ENCODE measurements at places on chromosomes 4 and X.

- DNase-seq: no peak
Measured at GRCh38 chr4:1540601-1541375, 134.5 kb upstream of the NKX1-1 start.

DNA sequence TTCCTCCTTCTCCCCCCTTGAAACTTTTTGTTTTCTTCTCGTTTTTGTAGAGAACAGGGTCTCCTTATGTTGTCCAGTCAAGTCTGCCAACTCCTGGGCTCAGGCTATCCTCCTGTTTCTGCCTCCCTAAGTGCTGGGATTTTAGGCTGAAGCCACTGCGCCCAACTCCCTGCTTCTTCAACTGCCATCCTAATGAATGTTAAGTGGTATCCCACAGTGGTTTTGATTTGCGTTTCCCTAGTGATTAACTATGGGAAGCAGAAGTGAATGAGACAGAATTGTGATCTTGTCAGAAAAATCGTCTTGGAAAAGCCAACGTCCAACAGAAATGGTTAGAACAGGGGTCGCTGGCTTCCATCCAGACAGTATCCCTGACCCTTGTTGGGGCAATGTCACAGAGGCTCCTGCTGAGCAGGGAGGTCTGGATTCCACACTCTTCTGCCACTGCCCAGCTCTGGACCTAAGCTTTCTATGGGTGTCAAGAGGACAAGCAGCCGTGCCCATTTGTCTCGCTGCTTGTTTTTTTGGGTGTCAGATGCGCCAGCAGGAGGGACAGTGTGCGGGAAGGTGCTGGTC is 869 bp upstream of the ADD1 start:
- no peak for DNase-seq

GRCh38 chr4:66048861-66049260 is 378.6 kb upstream of the EPHA5 start:
- no peak for DNase-seq

- no peak for DNase-seq
Measured at GRCh38 chr4:113160548-113160947, 111.1 kb downstream of the ANK2 start.

- DNase-seq: no peak
Measured at GRCh38 chr4:10703766-10704429, 19.3 kb upstream of the CLNK start.

DNA sequence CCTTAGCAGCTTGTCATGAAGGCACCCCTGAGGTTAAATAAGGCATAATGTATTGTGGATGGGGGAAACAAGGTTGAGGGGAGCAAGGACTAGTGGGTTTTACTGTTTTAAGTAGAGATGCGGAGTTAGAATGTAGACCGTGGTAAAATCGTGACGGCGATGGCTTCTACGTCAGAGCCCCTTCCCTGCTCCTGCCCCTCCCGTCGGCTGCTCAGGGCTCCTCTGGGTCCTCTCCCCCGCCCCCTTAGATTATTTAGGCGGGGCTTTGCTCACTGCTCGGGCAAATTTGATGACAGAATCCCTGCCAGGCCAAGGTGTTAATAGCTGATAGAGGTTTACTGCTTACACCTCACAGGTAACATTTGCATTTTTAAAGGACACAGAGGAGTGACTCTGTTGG is 2.3 kb downstream of the FRMPD3 start:
- no peak for DNase-seq

DNA sequence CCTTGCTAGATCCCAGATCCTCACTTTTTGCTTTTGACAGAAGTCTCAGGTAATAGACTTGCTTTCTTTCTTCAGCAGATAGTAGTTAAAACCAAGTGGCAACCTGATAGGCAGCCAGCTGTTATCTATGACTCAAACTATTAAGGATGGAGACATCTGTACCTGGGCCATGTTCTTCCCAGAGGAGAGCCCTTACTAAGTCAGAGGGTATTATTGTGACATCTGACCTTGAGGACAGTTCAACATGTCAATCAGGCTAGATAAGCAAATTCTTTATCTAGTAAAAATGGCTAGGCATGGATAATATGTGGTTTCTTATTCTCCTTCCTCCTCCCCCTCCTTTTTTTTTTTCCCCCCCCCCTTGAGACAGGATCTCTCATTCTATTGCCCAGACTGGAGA is 39.2 kb downstream of the TRIM2 start:
- no peak for DNase-seq

- no peak for DNase-seq
Measured at GRCh38 chrX:132171478-132171877, 43.7 kb upstream of the FRMD7 start.

DNA sequence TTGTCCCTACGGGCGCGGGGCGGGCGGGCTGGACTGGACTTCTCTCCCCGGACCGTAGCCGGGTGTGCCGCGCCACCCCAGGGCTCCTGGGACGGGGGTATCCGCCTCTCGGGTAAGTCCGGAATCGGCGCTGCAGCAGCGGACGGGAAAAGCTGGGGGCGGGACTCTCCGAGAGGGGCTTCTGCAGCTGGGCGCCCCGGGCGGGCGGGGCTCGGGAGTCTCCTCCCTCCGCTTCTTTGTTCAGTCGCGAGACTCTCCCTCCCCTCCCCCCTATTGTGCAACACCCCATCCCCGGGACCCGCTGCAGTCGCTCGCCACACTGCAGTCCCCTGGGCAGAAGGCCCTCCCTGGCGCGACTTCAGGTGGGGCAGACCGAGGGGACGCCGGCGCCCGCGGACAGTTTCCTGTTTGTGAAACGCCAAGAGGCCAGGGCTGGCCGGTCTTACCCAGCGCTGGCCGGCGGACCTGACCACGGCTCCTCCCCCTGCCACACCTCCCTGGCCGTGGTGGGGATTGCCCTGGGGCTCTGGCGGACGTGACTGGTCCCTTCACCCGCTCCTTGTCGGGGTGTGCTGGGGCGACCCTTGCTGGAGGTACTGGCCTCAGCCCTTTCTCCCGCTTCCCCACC is 966 bp downstream of the CCNG2 start:
- peak; percentile 77 for DNase-seq

- DNase-seq: no peak
Measured at GRCh38 chr4:143488687-143489086, 24.8 kb upstream of the SMARCA5 start.

DNA sequence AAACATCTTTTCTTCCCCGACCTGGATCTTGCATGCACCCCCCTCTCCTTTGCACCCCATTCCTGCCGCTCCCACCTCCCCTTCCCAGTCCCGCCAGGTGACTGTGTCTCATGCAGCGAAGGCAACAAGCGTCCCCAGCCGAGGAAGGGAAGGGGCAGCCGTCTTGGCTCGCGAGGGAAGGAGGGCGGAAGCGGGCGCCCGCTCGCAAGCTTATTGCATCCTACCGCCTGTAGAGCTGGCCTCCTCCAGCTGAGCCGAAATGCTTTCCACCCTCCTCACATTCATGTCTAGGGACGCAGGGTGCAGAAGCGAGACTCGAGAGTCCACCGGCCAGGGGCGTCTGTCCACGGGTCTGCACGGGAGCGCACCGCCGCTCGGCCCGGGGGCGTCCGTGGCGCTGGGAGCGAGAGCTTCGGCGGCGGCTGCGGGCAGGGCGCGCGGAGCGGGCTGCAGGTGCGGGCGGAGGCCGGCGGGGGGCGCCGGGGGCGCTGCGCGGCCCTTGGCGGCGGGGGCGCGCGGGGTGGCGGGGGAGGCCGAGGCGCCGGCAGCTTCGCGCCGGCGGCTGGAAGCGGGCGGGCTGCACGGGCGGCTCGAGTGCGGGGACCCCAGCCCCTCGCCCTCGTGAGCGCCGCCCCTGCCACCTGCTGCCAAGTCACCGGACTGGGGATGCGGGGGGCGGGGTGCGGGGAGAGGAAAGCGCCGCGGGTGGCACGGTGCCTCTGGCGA is at the start of gene KCNIP4:
Gene KCNIP4 (minus strand): TSS at position 426 of the 726 bp plus-strand sequence.
- DNase-seq: no peak

DNA sequence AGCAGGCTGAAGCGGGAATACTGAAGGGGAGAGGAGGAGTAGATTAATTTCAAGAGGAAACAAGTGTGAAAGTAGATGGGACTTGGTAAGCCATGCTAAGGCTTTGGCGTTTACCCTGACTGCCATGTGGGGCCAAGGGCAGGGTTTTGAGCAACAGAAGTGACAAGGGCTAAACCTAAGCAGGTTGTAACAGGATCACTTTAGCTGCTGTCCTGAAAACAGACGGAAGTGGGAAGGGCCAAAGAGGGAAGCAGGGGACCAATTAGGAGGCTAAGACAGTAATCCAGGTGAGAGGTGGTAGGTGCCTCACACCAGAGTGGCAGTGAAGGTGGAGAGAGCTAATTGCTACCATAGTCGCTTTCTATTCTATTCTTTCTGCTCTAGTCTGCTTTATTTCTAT is 166.5 kb downstream of the PJA1 start:
- DNase-seq: no peak

DNA sequence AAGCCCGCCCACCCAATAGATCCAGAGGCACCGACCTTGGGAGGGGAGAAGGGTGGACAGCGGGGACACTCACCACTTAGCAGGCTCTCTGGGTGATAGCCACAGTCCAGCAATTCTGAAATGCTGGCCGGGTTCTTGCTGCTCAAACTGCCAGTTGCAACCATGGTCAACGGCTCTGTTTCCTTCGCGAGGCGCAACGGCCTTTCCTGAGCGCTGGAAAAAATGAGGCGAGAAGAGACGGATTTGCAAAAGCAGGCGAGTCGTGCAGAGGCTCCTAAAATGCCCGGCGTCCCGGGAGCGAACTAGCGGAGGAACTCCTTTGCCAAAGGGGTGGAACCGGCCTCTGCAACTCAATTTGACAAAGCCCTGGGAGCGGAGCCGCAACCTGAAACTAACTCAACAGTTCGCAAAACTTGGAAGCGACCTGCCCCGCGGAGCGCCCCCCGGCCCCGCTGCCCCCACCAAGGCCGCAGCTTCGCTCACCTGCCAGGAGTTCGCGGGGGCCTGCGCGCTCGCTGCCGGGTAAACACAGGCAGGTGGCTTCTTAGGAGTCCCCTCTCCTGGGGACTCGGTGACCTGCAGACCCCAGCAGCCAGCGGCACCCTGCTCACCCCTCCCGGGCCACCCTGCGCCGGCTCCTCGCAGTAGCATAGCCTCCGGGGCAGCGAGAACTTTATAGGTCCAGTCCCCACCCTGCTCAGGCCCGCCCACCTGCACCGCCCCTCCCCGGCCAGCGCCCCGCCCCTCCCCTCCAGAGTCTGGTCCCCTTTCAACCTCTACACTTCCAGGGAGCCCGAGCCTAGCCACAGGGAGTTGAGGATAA is at the start of gene DDIT4L:
Gene DDIT4L (minus strand): TSS at position 649 of the 823 bp plus-strand sequence. CDS start 485 bp downstream, at position 164.
- DNase-seq: no peak

DNA sequence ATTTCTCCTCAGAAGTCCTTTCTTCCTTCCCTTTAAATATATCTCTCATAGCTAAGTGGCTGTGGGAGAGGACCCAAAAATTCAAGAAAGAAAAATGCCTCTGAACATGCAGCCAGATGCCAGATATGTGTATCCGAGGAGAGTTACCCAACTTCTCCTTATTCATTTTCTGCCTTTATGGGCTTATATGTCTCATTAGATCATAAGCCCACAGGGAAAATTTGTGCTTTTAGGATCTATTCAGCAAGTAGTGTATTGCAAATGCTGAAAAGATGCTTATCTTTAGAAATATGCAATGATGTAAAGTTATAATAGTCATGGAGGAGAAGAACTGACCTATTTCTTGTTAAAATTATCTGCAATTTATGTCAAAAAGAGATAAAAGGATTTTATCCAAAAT is 371.8 kb upstream of the NOCT start:
- no peak for DNase-seq

GRCh38 chr4:139530833-139531427 is 25.1 kb downstream of the SETD7 start:
- peak; percentile 21 for DNase-seq

DNA sequence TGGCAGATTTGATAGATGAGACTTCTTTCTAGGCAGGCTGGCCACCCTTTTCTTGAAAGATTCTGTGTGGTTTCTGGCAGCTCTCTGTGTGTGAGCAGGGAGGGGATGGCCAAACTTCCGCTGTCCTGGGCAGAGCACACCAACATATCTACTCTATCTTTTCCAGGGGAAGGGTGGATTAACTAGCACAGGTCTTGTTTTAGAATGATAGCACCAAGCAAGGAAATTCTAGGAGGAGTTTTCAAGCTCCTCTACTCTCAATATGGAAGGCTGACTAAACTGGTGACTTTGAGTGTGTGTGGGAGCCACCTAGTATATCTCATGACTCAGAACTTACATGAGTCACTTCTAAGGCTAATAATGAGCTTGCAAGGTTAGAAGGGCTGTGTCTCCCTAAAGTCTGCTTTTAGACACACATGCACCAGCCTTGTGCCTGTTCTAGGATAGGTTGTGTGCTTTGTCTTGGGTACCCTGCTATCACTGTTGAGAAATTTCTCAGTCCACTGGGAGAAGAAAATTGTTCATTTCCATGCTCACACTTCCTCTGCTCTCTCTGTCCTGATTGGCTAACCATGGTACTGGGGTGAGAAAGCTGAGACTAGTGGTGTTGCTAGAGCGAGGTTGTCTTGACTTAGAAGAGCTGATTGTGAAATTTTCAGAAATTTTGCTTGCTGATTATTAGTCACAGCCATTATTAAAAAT is 72.9 kb downstream of the YIPF6 start:
- peak; percentile 73 for DNase-seq

DNA sequence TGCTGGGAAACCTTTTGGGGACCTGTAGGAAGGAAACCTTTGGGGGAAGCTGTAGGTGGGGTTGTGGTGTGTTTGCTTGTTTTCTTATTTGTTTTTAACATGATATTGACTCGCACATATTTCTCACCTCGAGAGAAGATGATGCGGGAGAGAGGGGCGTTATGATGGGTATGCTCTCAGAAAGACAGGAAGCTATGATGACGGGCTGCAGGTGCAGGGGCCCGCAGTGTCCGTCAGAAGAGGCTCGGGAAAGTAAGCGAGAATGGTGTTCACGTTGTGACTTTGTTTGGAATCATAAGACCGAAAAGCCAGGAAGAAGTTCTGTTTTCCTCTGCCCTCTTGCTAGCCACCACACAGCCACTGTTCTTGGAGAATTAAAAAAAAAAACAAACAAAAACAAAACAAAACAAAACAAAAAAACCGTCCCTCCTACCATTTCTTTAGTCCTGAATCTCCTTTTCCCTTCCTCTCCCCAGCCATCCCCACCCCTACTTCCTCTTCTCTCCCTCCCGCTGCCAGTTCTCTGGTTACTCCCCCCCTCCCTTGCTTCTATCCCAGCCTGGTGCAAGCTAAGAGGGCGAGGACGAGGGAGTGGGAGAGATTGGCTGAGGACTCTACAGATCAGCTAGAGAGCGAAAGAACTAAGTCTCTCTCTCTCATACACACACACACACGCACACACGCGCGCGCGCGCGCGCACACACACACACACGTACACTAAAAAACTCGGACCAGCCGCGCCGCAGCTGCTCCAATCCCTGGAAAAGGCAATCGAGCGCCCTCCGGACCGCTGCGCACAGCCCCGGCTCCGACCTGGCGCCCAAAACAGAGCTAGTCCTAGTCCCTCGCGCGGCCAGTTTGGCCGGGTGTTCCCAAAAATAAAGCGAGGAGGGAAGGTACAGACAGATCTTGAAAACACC is at the start of gene BMP3:
Gene BMP3 (plus strand): TSS at position 648 of the 920 bp plus-strand sequence. CDS start 577 bp downstream, outside the sequence.
- DNase-seq: peak; percentile 26

GRCh38 chr4:15901007-15901406 is 37.5 kb downstream of the FGFBP1 start:
- DNase-seq: no peak

DNA sequence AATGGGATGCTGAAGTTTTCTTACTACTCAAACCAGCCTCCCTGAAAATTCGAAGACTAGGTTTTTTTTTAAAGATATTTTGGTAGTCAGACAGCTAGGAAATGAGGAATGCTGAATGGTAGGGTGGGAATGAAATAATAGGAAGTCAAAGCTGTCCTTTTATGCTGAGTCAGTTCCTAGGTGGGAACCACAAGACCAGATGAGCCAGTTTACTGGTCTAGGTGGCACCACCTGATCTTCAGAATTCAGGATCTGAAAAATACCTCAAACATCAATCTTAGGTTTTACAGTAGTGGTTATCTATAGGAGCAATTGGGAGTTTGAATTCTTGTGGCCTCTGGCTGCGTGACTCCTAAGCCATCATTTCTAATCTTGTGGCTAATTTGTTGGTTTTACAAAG is 183.1 kb upstream of the GALNT7 start:
- no peak for DNase-seq

GRCh38 chr4:66569228-66569627 is 898.9 kb upstream of the EPHA5 start:
- no peak for DNase-seq
